ENCODE measurements at places on chromosomes 16 and 17.
A peak's percentile ranks its signal among the peaks of the same experiment; 100 is the strongest.

DNA sequence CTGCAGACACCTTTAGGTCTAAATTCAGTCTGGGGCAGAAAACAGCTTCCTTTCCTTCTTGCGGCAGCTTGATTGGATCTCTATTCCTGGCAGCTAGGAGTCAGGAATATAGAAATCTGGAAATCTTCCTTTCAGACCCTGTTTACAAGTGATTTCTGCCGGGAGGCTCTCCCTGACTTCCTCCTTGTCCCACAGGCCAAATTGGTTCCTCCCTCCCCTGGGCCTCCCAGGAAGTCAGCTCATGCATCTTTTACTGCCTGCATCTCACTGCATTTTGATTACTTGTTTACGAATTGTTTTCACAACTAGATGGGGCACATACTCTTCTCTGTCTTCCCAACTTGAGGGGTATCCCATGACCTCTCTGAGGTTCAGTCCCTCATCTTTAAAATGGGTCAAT lies 206.3 kb downstream of the MAF start:
- DNase-seq = no peak

DNA sequence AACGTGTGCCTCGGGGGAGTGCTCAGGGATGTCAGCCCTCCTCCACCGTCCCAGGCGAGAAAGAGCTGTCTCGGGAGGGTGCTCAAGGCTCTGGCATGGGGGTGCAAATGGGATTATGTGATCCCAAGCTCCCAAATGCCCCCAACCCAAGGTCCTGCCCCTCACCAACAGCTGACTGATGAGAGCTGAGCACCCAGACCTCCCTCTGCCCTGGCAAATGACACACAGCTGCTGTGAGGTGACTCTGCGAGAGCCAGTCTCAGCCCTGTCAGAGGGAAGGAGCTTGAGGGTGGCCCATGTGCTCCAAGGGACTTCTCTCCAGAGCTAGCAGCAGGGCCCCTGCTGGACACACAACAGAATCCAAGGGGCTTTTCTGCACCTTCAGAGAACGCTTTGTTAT lies 7.7 kb downstream of the CDH5 start:
- DNase-seq = no peak

GRCh38 chr17:74862108-74862901 lies 2.6 kb upstream of the GRIN2C start:
- DNase-seq = peak; percentile 49

- no peak for DNase-seq
Observed at GRCh38 chr16:56447286-56447685, 3.8 kb downstream of the NUDT21 start.

DNA sequence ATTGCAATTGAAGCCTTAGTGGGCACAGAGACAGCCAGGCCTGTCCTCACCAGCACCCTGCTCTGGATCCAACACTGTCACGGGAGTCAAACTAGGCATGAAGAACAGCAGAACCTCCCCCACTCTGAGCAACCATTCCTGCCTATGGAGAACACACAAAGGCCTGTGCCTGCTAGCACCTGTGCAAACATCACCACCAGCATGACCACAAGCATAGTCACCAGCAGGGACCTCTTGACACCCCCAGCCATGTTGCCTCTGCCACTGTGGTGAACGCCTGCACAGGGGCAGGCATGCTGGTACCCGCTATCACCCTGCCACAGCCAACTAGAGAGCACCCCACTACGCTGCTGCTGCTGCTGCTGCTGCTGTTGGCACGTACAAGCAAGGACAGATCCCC lies 51.7 kb downstream of the CMC2 start:
- no peak for DNase-seq

- DNase-seq = no peak
Observed at GRCh38 chr16:67551972-67552371, 10.4 kb upstream of the CTCF start.

- DNase-seq = no peak
Observed at GRCh38 chr16:17151335-17151734, 319.4 kb downstream of the XYLT1 start.

- DNase-seq = no peak
Observed at GRCh38 chr16:67082891-67083290, 26.9 kb upstream of the PHAF1 start.

DNA sequence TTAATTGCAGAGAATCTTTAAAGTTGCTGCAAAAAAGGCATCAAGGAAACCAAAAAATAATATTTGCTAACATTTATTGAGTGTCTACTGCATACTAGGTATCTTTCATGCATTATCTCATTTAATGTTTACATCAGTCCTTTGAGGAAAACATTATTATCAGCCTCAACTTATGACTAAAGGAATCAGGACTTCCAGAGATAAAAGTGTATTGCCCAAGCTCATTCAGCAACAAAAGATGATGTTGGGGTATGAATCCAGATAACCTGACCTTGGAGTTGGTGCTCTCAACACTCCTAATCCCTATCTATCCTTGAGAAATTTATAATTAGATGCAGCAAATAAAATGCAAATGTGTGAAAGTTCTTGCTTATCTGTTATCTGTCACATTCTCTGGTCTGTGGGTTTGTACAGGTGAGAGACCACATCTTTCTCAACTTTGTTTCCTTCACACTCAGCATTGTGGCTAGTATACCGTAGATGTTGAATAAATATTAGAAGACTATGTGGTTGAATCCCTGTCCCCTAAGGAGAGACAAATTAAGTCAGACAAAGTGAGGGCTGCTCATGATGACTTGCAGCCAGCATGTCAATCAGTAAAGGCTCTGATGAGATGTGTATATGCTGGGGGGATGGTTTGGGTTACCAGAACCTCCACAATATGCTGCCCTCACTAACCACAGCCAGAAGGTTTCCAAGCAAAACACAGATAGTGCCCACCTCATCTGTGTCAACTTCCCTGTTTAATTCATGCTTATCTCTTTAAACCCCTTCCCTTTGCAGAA lies 82.6 kb downstream of the NOG start:
- no peak for DNase-seq

DNA sequence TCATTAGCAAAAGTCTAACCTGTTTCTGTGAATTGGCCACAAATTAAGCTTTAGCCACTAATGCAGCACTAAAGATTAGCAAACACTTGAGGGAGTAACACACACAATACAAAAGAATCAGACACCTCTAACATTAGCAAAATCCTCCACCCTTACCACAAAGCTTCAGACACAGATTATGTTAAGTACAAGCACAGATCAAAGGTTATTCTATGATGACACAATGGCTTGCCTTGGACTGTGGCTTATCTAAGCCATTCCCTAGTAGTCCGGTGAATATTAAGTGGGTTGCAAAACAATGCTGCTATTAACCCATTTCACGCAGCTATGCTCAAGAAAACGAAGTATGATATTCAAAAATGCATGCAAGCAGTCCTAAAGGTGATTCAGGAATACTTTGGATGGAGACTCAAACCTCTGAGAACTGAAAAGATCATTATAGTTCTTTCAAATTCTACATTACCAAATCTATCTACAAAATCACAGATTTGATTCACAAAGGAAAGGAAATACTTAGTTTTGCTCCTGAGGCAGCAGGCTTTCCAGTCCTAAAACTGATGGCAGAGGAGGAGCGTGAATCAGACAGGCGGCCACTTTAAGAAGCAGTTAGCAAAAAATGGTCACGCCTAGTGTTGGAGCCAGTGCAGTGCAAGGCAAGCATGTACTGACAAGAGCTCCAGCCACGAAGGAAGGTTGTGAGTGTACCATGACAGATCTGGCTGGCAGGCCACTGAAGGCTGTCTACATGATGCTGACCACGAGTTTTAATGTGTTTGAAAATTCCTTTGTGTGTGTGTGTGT lies 67.2 kb downstream of the PARN start:
- no peak for DNase-seq

DNA sequence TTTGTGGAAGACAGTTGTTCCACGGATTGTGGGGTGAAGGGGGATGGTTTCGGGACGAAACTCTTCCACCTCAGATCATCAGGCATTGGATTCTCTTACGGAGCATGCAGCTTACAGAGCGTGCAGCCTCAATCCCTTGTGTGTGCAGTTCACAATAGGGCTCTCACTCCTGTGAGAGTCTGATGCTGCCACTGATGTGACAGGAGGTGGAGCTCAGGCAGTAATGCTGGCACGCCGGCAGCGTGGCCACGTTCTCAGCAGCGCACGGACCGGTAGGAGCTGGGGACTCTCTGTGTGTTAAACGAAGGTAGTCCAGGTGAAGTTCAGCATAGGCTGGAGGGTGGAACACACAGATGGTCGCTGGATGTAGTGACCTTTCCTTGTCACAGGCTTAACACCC lies 37.8 kb downstream of the SEC14L1 start:
- no peak for DNase-seq

DNA sequence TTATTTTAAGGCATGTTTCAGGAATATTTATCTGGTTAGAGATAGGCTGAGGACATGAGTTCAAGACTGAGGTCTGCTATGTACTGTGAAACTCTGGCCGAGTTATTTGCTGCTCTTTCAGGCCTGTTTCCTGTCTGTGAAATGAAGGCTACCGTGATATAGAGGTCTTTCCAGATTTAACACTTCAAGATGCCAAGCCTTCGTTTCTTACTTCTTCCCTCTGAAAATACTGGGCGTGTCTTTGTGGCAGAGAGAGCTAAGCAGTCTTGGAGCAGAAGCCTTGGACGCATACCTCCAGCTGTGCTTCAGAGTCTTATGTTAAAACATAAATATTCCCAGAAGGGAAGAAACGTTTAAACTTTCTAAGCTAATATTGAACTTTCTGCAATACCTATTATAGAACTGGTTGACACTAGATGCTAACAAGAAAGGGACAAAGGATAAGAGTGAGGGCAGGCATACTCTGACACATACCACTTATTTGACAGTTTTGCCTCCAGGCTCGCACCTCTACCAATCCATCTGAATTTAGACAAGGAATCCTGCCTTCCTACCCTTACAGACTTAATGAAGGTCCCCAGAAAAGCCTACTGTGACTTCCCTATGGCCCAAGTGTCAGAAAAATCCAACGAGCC lies 17.5 kb downstream of the WIPI1 start:
- no peak for DNase-seq

DNA sequence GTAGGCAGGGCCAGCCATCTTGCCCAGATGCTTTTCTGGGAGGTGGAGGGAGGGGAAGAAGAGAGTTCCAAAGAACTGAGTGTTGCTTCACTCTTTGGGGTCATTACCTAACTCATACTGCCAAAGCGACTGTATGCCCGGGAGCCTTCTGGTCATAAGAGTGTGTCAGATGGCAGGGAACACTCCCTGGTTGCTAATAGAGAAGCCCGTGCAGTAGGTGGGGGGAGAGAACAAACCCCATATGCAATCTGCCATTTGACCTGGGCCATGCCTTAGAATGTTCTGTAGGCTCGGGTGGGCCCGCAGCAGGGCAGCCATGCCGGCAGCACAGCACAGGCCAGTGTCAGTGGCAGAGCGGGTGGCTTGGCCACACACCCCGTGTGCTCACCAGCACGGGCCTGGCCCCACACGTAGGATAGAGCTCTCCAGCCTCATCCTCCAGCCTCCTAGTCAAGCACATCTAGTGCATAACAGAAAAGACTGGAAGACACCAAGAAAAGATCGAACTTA lies 120.5 kb downstream of the SOCS1 start:
- no peak for DNase-seq

DNA sequence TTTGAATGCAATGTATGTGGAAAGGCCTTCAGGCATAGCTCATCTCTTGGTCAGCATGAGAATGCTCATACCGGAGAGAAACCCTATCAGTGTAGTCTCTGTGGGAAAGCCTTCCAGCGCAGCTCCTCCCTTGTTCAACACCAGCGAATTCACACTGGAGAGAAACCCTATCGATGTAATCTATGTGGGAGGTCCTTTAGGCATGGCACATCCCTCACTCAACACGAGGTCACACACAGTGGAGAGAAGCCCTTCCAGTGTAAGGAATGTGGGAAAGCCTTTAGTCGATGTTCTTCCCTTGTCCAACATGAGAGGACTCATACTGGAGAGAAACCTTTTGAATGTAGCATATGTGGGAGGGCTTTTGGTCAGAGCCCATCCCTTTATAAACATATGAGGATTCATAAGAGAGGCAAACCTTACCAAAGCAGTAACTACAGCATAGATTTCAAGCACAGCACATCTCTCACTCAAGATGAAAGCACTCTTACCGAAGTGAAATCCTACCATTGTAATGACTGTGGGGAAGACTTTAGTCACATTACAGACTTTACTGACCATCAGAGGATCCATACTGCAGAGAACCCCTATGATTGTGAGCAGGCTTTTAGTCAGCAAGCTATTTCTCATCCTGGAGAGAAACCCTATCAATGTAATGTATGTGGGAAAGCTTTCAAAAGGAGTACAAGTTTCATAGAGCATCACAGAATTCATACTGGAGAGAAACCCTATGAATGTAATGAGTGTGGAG lies 24.7 kb downstream of the ZFP90 start:
- DNase-seq = no peak

- DNase-seq = peak; percentile 95
Observed at GRCh38 chr17:21126645-21127508, at the start of gene DHRS7B. DHRS7B (plus strand) TSS chr17:21126964; CDS start chr17:21126972, 8 bp downstream.

DNA sequence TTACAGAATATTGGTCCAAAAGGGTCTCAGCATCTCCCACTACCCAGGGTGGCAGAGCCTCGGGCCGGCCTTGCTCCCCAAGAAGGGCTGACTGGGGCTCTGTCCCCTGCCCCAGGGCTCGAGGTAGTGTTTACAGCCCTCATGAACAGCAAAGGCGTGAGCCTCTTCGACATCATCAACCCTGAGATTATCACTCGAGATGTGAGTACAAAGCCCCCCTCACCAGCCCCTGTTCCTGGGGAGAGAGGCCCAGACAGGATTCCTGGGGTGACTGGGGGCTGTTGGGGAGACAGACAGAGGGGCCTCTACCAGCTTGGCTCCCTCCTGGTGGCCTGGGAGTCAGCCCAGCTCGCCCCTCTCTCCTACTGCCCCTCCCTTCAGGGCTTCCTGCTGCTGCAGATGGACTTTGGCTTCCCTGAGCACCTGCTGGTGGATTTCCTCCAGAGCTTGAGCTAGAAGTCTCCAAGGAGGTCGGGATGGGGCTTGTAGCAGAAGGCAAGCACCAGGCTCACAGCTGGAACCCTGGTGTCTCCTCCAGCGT lies 6.1 kb upstream of the NLRC5 start:
- no peak for DNase-seq

- no peak for DNase-seq
Observed at GRCh38 chr17:80639658-80640057, 95.0 kb downstream of the RPTOR start.

- no peak for DNase-seq
Observed at GRCh38 chr16:14203166-14203565, 132.0 kb downstream of the MRTFB start.

- no peak for DNase-seq
Observed at GRCh38 chr17:39240631-39241030, 14.9 kb upstream of the STAC2 start.

DNA sequence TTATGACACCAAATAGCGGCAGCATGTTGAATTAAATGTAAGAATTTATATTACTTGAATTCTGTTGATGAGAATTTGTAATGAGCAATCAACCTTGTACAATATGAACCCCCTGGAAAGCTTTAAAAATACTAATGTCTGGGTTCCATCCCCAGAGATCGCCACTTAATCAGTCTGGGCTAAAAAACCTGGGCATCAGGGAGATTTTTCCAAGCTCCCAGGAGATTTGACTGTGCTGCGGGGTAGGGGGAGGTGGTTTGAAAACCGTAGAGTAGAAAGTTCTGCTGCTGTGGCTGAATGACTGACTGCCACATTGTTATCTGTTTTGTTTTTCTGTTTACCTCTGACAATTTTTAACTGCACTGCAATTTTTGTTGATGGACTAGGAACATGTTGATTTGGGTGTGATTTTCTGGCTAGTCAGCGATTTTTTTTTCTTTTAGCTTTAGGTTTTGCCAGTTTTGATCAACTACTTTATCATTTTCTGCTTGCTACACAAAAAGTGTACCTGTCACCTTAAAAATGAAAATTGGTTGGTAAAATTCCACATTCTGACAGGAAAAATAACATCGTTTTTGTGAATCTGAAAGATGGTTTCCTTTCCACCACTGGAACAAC lies 79.3 kb downstream of the PCTP start:
- DNase-seq = no peak

Data from stimulated activated CD8-positive, alpha-beta memory T cell treated with anti-CD3 and anti-CD28 coated beads, Interleukin-7, amount 100 ng/mL, for 1 hour (primary cell).